Activated T-helper 17 cell treated with anti-CD3 and anti-CD28 coated beads, Interleukin-2, amount 50 U/mL, for 72 hours (primary cell): ENCODE measurements at places on chromosomes 5 and 9. TPM values are rescaled to one million over a fixed set of nuclear protein-coding genes. Genes with fewer than 3 reads are reported as not detected.
A peak's percentile ranks its signal among the peaks of the same experiment; 100 is the strongest.

GRCh38 chr9:69430206-69430605, 105.2 kb downstream of the ENTREP1 start:
- no peak for ATAC-seq

DNA sequence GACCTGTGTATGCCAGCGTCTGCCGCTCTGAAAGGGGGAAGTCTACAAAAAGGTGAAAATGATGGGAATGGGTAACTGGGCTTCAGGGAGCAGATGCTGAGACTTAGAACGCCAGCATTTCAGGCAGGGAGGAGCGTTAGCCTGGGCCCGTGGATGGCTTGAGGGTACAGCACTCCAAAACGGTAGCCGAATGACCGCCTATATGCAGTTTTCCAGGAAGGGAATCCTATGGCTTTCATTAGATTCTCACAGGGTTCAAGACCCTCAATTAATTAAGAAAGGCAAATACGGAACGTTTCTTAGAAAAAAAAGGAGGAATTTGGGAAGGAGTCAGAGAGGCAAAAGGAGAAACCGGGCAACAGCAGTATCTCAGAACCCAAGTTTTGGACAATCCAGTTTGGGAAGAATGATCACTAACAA, 639 bp downstream of the AMACR start:
- no peak for ATAC-seq

- no peak for ATAC-seq
These were observed 67.2 kb downstream of the KCTD16 start for GRCh38 chr5:144237851-144238250.

- no peak for ATAC-seq
These were observed 32.2 kb downstream of the PCDH1 start for GRCh38 chr5:141846031-141846430.

PBX3 gene
- 8.5 TPM for total RNA-seq

GRCh38 chr5:169350759-169351240, 49.9 kb upstream of the SLIT3 start:
- no peak for ATAC-seq

CDX1 gene
- not detected for total RNA-seq

BBLN gene
- total RNA-seq = 71.9 TPM

CDKN2A gene
- total RNA-seq = 4.7 TPM

DNA sequence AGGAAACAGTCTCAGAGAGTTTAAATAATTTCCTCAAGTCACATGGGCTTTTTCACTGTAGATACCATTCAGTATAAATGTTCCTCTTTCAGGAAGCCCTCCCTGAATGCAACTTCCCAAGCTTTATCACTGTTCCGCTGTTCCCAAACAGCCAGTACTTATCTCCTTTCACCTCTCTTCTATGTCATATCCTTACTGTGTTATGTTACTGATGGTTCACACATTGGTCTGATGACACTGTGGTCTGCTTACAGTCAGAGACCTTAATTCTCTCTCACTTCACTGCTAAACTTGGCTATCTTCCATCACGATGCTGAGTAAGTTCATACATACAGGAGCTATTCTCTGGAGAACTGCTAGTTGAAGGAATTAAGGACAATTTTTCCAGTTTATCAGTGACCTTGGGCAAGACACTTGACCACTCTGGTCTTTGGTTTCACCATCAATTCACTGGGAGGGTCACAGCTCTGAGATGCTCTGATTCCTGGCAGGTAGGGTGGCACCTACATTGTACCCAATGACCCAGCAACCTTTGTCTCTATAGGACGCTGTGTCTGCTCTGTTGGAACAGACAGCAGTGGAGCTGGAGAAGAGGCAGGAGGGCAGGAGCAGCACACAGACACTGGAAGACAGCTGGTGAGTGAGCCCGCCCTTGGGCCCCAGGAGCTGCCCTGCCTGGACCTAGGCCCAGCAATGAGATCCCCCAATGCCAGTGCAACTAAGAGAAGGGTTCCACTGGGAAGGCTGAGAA, 42.1 kb upstream of the RARS1 start:
- ATAC-seq = no peak

DNA sequence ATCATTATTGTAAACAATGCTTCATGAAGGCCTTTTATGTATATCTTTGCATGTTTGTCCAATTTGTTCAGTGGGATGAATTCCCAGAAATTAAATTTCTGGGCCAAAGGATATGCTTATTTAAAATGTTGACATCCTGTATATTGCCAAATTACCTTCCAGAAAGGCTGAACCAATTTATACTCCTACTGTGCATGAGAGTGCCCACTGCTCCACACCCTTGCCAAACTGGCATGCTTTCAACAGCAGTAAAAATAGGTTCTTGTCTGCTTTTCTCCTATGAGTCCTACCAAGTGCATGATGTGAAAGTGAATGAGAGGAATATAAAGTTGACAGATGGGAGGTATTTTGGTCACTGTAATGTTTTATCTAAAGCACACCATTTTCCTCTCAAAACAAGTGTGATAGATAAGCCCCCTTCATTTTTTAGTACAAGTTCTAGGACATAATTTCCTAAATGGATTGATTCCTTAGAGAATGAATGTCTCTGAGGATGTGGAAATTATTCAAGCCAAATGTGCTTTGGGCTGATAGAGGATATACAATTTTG, 70.5 kb upstream of the ERBIN start:
- ATAC-seq = no peak

DNA sequence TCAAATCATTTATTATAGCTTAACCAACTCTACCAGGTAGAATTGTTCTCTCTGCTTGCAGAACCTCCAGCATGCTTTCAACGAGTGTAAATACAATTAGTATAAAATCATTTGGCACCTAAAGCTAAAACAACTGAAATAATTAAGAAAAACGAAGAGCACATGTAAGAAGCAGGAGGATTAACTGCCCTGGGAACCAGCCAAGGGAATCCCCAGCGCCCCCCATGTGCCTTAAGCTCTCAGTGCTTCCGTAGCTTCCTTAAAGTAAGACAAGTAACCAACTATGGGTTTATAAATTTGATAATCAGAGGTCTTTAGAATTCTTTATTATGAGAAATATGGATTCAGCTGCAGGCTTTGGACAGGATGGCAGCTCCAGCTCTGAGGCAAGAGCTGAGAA, 402.4 kb downstream of the RAB3C start:
- ATAC-seq = no peak

DNA sequence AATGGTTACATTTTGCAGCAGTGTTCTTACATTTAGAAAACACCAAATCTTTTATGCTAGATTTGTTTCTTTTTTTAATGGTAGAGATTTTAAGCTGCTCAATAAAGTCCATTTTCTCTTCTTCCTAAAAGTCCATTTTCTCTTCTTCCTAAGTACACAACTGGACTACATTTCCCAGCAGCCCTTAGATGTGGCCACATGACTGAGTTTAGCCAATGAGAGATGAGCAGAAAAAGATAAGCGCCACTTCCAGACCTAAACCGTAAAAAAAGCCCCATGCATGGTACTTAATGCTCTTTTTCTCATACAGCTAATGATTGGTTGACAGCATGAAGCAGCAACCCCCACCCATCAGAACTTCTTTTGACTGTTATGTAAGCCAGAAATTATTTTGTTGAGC, 206.7 kb downstream of the FAM114A2 start:
- ATAC-seq = no peak

SYNPO gene
- 0.04 TPM for total RNA-seq

GRCh38 chr5:53856506-53856905, 296.1 kb downstream of the NDUFS4 start:
- ATAC-seq = no peak

DNA sequence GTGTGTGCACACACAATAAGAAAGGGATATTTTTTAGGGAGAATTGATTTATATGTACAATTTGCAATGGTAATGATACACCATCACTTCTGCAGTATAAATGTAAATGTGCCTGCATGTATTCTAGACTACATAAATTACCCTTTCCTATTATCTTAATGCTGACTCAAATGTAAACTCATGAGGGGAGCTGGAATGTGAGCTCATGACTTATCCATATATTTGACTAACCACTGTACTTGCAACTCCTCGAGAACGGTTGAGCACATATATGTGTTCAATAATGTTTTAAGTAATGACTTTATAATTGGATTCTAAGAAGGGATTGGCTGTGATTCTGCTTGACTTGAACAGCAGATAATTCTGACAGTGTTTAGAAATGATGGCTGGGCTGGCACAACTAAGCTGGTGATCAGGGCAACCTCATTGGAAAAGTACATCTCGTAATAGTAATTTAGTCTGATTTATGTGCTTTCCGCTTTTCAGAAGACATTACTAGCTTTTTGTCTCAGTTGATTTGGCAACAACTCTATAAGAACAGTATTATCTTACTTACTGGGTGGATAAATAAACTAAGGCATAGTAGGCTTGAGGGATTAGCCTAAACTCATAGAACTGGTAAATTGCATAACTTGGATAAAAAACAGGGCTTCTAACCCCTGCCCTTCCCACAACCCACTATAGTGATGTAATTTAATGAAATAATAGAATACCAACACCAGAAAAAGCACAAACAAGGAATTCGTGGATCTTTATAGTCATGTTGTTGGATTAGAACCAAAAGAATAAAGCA, 130.2 kb upstream of the SPEF2 start:
- ATAC-seq = no peak

MYMK gene
- not detected for total RNA-seq

DNA sequence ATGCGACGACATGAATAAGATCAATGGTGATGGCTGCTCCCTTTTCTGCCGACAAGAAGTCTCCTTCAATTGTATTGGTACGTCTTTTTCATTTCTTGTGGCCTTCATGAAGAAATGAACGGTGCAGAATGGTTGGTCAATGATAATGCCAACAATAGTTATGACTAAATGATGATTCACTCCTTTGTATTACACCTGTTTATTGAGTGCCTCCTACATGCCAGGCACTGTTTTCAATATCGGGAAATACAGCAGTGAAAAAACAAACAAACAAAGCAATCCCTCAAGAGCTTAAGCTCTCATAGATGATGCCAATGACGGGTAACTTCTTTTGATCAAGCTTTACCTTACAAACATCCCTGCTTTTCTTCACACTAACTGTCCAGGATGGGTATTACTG, 117.7 kb downstream of the PAPPA start:
- ATAC-seq = no peak

DAB2IP gene
- total RNA-seq = 0.09 TPM

DPYSL3 gene
- not detected for total RNA-seq

HMGXB3 gene
- total RNA-seq = 42.6 TPM

- no peak for ATAC-seq
These were observed 151.1 kb downstream of the GLIS3 start for GRCh38 chr9:4148751-4149150.

SELENOP gene
- not detected for total RNA-seq

- peak; percentile 55 for ATAC-seq
These were observed 55.4 kb downstream of the HINT1 start for GRCh38 chr5:131109540-131110255.

- ATAC-seq = no peak
These were observed 68.8 kb downstream of the SLC44A1 start for GRCh38 chr9:105313238-105313637.

- ATAC-seq = no peak
These were observed 887 bp downstream of the PTPDC1 start for GRCh38 chr9:94085062-94085639.

- no peak for ATAC-seq
These were observed 366 bp downstream of the EPB41L4A start for GRCh38 chr5:112418659-112419163.

IL4 gene
- total RNA-seq = not detected
